Stimulated activated CD8-positive, alpha-beta memory T cell treated with anti-CD3 and anti-CD28 coated beads, Interleukin-15, amount 100 ng/mL, for 1 hour (primary cell): ENCODE measurements at places on chromosomes 4 and X.

GRCh38 chrX:96004386-96004785 is 680.3 kb upstream of the DIAPH2 start:
- no peak for DNase-seq

DNA sequence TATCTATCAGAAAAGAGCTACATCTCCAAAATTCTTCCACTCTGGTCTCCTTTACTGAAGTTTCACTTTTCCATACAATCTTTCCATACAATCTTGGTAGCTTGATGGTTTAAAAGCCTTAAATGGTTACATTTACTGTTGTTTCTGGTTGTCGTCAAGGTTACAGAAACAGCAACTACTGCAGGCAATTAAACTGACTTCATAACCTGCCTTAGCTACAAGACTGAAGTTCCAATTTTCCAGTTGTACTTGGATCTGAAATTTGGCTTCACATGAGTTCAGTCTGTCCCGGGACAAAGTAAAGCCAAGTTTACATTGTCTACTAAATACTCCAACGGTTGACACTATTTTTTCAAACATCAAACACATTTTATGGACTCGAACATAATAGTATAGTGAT is 326.4 kb downstream of the ANKRD50 start:
- no peak for DNase-seq

DNA sequence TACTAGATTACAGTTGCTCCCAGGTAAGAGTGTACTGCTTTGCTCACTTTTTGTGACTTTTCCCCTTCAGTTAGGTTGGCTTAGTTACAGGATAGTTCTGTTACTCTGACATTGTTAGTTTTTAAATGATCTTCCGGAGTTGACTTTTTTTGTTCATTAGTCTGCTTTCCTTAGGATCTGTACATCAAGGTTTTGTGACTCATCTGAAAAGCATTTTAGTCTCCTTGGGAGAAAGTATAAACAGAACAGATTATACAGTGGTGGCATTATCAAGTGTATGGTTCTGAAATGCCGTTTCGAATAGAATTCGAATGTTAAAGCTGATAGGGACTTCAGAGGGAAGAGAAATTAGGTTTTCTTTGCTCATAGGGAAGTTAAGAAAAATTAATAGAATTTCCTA is 63.3 kb downstream of the USP9X start:
- DNase-seq: no peak

DNA sequence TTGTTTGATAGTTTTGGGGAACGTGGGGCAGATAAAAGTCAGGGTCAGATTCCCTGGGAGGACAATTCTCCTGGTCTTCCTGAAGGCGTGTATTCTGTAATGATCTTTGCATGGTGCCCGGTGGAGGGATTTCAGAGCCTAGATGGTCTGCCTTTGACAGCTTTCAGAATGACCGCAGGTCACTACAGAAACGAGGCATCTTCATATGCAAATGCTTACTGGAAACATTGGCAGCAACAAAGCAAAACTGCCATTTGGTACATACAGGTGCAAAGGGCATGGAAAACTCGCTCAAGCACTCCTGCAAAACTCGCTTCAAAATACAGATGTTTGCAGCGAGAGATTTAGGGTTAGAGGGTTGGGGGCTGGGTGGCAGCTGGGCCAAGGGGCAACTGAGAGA is 8.8 kb downstream of the C4orf50 start:
- no peak for DNase-seq

DNA sequence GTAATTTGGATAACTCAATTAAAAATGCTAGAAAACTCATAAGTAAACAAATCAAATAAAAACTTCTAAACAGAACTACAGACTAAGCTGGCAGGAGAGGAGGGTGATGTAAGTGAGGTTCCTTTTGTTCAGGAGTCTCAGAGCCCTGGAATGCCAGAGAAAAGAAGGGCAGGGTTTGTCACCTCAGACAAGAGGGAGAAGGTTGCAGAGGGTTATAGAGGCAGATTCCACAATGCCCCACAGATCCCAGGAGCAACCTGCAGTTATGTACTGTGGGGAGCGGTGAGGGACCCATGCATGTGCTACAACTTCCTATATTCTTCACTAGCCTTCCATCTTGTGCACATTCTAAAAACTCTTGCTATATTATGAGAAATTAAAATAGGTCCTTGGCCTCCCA is 129.7 kb downstream of the CFAP299 start:
- DNase-seq: no peak

DNA sequence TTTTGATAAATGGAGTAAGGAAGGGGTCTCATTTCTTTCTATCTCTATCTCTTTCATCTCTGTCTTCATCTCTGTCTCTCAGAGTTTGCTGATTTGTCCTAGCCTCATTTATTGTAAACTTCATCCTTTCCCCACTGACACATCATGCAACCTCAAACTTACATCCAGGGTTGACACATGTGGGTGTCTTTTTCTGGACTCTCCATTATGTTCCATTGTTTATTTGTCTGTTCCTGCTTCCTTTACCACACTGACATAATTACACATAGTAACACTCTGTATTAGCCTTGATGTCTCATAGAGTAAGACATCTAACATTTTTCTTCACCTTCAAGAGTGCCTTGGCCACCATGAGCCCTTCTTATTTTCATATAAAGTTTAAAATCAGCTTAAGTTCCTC is 8.1 kb upstream of the SRD5A3 start:
- no peak for DNase-seq

- DNase-seq: no peak
Observed at GRCh38 chr4:67604749-67605148, 46.2 kb downstream of the STAP1 start.

DNA sequence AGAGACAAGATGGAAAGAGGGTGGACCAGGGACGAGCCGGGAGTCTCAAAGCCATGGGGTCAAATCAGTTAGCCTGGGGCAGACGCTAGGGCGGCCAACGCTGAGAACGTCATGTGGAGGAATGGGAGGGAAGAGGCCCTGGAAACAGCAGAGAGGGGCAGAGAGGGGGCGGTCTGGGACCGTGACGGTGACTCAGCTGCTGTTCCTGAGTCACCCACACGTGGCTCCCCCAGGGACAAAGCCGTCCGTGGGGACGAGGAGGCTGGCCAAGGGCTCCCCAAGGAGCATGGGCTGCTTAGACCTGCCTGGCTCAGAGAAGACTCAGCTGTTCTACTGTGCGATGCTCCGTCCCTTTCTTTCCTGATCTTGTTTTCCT is 108.4 kb upstream of the LRPAP1 start:
- no peak for DNase-seq

DNA sequence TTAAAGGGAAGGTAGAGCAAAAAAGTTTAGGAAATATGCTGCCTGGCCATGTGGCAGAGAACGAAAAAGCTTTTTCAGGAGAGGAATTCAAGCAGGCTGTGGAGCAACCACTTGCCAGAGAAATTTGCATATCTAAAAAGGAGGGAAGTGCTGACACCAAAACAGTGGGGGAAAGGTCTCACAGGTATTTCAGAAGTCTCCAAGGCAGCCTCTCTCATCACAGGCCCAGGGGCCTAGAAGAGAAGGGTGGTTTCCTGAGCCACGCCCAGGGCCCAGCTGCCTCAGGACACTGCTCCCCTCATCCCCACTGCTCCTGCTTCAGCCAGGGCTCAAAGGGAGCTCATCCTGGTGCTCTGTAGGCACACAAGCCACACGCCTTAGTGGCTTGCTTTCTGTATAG is 29.9 kb upstream of the STS start:
- no peak for DNase-seq

DNA sequence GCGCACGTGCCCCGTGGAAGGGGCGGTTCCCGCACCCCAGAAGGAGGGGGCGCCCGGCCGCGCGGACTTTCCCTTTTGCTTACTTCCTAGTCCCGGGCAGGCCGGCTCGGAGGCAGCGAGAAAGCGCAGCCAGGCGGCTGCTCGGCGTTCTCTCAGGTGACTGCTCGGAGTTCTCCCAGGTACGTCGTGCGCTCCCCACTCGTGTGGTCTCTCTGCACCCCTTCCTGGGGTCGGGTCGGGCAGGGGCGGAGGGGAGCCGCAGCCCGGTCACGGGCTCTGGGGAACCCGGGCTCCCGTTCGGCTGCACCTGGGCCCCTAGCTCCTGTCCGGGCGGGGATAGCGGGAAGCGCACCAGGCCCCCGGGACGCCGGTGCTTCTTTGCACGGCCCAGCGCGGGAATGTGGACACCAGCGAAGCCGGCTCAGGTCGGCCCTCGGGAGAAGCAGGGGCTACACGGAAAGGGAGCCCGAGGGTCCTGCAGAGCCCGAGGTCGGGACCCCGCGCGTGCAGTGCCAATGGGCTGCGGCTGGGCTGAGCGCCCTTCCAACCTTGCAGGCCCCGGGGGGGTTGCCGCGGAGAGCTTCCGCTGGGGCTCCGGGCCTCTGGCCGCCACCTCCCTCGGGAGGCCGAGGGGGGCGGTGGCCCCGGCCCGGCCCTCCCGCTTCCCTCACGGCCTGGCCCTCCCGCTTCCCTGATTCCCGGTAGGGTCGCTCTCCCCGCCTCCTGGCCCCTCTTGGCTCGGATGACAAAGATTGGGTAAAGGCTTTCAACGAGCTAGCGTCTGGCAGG is at the start of gene TLR2:
Gene TLR2, plus strand, starts transcription at position 99 of the 789 bp plus-strand sequence. CDS start 18,628 bp downstream, outside the sequence.
- no peak for DNase-seq

DNA sequence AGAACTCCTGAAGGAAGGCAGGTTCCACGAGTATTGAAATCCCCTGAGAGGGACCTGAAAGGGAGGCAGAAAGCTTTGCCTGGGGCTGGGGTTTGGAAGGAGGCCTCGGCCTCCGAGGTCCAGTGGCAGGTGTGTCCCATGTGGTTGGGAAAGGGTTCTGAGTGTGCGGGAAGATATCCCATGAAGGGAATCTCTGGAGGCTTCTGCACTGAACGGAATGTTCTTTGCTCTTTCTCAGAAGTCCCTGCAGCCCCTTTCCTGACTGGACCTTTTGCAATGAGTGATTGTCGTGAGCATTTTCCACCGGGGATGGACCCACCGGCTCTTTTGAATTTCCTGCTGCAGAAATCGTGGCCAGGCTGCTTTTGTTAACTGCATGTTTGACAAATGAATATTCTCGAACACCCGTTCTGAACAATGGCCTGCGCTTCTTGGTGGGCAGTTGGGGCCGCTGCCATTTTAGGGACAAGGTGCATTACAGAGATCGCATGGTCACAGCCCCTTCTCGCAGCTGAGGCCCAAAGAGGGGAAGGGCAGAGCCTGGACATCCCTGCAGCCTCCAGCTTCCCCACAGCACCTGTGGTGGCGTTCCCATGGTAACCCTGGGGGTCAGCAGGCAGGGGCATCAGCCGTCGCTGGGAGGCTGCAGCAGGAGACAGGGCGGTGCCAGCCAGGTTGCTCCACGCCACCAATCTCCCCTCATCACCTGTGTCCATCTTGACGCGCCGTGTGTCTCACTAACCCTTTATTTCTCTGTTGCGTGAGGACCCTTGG is 18.3 kb upstream of the HTRA3 start:
- DNase-seq: no peak
